ENCODE measurements at places on chromosomes 6 and 20. TPM values are rescaled to one million over a fixed set of nuclear protein-coding genes. Genes with fewer than 3 reads are reported as not detected.

WFDC12 gene
- not detected for total RNA-seq

- no peak overlapping the region for H3K27ac ChIP-seq
- H3K27me3 ChIP-seq, result no peaks in the 10 kb centered on the region
- no peaks in the 10 kb centered on the region for H3K36me3 ChIP-seq
- no peak overlapping the region for H3K4me3 ChIP-seq
These were observed 36.4 kb downstream of the XRN2 start for GRCh38 chr20:21339499-21339898.

- H3K4me3 ChIP-seq, result no peak overlapping the region
- no peak overlapping the region for H3K27ac ChIP-seq
- H3K27me3 ChIP-seq, result no peaks in the 10 kb centered on the region
- H3K36me3 ChIP-seq, result no peaks in the 10 kb centered on the region
- no peaks in the 10 kb centered on the region for H3K4me1 ChIP-seq
- DNase-seq, result no peak
These were observed 29.0 kb upstream of the DSN1 start for GRCh38 chr20:36802326-36803222.

DNA sequence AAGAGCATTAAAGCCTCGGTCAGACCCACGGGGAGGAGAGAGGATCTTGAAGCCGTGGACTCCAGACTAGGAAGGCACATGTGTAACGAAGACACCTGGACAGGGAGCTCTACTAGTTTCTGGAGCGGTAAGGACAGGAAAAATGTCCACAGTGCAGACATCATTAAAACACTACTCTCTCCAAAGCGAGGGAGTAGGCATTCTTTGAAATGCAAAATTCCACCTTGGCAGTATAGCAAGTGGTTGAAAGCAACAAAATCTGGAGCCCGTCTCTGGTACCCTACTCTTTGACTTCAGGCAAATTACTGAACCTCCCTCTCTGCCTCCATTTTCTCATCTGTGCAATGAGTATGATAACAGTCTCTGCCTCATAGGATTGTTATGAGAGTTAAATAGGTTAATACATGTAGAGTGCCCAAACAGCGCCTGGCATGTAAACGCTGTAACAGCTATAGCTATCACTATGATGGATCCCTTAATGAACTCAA is 408 bp upstream of the CRIP3 start:
- H3K27ac ChIP-seq, result no peak overlapping the region
- H3K36me3 ChIP-seq, result no peaks in the 10 kb centered on the region
- H3K4me3 ChIP-seq, result peak overlapping the region; percentile 25
- DNase-seq, result no peak

DNA sequence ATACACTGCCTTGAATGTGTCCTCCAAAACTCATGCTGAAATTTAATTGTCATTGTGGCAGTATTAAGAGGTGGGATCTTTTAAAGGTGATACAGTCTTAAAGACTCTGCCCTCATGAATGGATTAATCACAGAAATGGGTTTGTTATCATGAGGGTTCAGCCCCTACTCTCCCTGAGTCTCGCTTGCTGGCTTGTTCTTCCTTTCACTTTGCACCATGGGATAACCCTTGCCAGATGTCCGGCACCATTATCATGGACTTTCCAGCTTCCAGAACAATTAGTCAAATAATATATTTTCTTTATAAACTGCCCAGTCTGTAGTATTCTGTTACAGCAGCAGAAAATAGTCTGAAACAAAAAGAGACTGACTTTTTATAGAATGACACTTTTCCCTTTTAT is 67.9 kb upstream of the TENT5A start:
- no peaks in the 10 kb centered on the region for H3K27me3 ChIP-seq
- H3K4me3 ChIP-seq, result no peak overlapping the region
- H3K4me1 ChIP-seq, result no peaks in the 10 kb centered on the region
- no peaks in the 10 kb centered on the region for H3K36me3 ChIP-seq

DNA sequence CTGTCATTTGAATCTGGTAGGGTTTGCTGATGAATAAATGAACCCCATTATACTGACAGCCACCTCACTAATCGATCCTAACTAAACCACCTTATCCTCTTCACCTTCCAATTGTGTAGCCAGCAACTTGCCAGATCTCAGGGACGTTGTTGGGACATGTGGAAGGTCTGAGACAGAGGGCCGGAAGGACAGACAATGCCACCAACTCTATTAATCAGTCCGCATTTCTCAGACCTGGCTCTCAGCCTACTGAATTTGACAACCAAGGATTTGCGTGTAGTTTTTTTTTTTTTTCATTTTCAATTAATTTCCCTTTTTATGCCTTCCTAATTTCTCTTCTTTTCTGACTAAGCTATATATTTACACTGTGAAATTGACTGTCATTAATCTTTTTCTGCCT is 122.5 kb downstream of the CARMIL1 start:
- H3K4me1 ChIP-seq, result no peaks in the 10 kb centered on the region
- no peaks in the 10 kb centered on the region for H3K36me3 ChIP-seq
- H3K27ac ChIP-seq, result no peak overlapping the region
- no peaks in the 10 kb centered on the region for H3K27me3 ChIP-seq
- H3K4me3 ChIP-seq, result no peak overlapping the region

GRCh38 chr20:61901392-61902220 is 164.1 kb downstream of the TAF4 start:
- H3K27ac ChIP-seq, result no peak overlapping the region
- DNase-seq, result no peak
- H3K36me3 ChIP-seq, result no peaks in the 10 kb centered on the region
- no peak overlapping the region for H3K4me3 ChIP-seq
- H3K27me3 ChIP-seq, result no peaks in the 10 kb centered on the region

GRCh38 chr20:2397091-2397490 is 16.4 kb downstream of the TGM6 start:
- H3K36me3 ChIP-seq, result no peaks in the 10 kb centered on the region
- no peak overlapping the region for H3K4me3 ChIP-seq
- no peak overlapping the region for H3K27ac ChIP-seq
- no peaks in the 10 kb centered on the region for H3K4me1 ChIP-seq
- no peaks in the 10 kb centered on the region for H3K27me3 ChIP-seq
- no peak for DNase-seq

All from breast epithelium (tissue), 4 donors.